Suppressor macrophage (primary cell): ENCODE measurements at places on chromosomes 5 and 9.

DNA sequence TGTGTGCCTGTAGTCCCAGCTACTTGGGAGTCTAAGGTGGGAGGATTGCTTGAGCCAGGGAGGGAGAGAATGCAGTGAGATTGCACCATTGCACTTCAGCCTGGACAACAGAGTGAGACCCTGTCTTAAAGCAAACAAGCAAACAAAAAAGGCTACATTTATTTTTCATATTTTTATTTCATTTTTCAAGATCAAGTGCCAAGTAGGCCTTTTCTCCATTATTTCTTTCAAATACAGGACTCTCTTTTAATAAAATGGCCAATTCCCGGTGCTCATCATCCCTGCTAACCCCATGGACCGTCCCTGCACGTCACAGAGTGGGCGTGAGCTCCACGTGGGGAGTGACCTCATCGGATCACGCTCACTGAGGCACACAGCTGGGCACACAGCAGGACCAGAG, 9.3 kb upstream of the GBGT1 start:
- DNase-seq, result no peak

GRCh38 chr9:36822201-36822600, 211.9 kb downstream of the PAX5 start:
- no peak for DNase-seq

GRCh38 chr5:28903643-28904042, 1865.3 kb upstream of the CDH9 start:
- no peak for DNase-seq

GRCh38 chr9:34688329-34689115, 2.6 kb downstream of the CCL19 start:
- DNase-seq, result no peak

DNA sequence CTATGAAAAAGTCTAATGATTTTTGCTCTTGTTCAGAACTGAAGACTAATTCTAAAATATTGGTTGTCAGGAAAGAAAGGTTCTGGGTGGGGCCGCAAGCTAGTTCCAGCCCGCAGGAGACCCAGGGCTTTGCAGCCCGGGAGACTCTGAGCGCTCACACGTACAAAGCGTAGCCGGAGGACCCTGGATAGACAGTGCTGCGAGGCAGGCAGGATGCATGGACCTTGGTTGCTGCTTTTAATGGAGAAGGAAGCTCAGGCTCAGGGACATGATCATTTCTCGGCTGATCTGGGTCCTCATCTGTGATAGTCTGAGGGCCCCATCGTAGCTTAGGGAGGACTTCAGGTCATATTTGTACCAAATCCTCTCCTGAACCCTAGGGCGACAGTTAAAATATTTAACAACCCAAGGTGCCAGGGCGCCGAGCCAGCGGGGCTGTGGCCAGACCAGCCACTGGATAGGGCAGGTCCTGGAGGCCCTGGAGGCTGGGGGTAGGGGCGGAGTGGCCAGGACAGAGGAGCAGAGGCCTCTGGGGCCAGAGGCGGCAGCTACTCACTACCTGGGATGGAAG, 70.1 kb upstream of the UNC5A start:
- DNase-seq, result no peak

DNA sequence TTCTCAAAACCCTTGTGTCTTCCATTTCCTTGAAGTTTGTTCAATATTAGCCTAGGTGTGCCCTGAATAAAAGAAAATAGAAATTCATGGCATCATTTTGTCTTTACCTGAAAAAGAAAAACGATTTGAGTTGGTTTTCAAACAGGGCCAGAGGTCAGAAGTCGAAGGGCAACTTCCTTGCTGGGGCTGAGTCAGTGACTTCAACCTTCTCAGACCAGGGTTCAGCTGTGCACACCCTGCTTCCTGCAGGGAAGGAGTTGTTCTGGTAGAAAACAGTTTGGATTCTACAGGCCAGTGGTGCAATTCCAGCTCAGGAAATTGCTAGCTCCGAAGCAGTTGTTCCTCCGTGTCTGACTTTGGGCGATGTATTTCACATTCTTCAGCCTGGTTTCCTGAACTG, 132.1 kb upstream of the SLC30A5 start:
- DNase-seq, result no peak

- no peak for DNase-seq
Observed at GRCh38 chr5:142547445-142548380, 138.2 kb downstream of the FGF1 start.

- DNase-seq, result peak; percentile 80
Observed at GRCh38 chr5:177509381-177509951, at the start of gene DOK3. Gene DOK3 (minus strand): TSS chr5:177509826. CDS start chr5:177509540, 286 bp downstream.

GRCh38 chr9:110971234-110971633, 67.0 kb downstream of the LPAR1 start:
- DNase-seq, result no peak

GRCh38 chr5:54644226-54644625, 126.7 kb downstream of the SNX18 start:
- DNase-seq, result no peak

DNA sequence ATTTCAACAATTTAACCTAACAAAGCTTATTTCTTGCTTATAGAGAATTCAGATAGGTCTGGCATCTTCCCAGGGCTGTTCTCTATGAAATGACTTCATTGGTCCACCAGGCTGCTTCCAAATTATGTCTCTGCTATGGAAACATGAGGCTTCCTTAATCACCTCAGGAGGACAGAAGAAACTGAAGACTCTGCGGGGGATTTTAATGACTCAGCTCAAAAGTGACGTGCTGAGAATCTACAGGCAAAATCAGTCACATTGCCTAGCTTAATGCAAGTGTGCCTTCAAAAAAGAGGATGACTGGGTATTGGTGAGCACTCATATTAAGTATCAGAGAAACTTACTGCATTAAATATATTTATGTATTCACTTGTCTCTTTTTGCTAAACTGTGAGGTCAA, 315.5 kb upstream of the RGMB start:
- DNase-seq, result no peak

- no peak for DNase-seq
Observed at GRCh38 chr9:13860019-13860418, 453.9 kb downstream of the NFIB start.

GRCh38 chr5:56155992-56156584, 77.0 kb downstream of the ANKRD55 start:
- peak; percentile 90 for DNase-seq

GRCh38 chr5:11903614-11904264, 507 bp downstream of the CTNND2 start:
- DNase-seq, result peak; percentile 45

DNA sequence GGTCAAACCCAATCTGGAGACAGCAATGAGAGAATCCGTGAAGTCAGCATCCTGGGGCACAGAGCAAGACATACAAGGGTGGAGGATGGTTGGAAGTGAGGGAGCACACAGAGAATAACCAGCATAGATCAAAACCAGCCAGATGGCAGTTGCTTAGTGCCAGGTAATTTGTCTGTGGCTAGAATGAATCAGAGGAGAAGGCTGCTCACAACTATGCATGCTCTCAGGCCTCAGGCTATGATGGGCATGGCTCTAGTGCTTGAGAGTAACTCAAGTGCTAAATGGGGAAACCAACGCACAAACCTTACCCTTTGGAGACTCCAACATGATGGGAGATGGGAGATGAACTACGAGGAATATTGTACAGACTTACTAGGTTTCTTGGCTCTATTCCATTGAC, 160.8 kb downstream of the DMRT2 start:
- no peak for DNase-seq

DNA sequence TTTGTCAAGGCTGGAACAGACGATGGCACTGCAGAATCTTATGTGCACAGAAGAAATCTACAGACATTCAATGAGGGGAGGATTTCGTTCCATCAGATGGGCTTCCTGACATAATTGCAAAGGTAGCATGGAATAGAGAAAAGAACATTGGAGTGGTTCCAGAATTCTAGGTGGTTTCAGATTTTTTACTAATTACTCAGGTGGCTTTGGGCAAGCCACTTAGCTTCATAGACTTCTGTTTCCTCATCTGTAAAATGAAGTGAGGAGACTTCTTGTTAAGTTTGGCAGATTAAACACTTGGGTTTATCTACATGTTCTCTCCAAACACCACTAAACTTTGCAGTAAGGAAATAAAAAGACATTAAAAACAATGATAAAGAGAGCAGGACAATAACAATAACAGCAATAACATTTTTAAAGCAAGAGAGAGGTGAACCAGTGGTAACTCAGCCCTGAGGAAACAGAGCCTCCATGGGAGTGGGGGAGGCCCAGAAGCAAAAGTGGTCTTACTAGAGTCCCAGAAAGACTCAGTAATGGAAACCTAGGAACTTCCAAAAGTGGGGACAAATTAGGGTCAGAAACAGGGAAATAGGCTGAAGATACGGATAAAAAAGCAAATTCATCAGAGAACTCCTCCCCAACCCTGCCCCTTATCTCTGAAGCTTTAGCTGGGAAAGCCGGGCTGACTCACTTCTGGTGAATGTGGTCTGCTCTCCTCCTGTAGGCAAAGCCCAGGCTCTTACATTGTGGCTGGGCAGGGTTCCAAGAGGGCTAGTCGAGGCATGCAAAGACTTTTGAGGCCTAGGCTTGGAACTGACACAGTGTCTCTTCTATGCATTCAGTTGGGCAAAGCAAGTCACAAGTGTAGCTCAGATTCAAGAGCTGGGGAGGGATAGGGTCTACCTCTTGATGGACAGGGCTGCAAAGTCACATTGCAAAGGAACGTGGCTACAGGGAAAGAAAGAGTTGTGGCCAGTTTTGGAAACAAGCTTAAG, 11.8 kb upstream of the ACTBL2 start:
- no peak for DNase-seq

- no peak for DNase-seq
Observed at GRCh38 chr9:133584559-133585476, 24.4 kb downstream of the FAM163B start.

- no peak for DNase-seq
Observed at GRCh38 chr9:4690144-4690543, 10.8 kb downstream of the CDC37L1 start.

DNA sequence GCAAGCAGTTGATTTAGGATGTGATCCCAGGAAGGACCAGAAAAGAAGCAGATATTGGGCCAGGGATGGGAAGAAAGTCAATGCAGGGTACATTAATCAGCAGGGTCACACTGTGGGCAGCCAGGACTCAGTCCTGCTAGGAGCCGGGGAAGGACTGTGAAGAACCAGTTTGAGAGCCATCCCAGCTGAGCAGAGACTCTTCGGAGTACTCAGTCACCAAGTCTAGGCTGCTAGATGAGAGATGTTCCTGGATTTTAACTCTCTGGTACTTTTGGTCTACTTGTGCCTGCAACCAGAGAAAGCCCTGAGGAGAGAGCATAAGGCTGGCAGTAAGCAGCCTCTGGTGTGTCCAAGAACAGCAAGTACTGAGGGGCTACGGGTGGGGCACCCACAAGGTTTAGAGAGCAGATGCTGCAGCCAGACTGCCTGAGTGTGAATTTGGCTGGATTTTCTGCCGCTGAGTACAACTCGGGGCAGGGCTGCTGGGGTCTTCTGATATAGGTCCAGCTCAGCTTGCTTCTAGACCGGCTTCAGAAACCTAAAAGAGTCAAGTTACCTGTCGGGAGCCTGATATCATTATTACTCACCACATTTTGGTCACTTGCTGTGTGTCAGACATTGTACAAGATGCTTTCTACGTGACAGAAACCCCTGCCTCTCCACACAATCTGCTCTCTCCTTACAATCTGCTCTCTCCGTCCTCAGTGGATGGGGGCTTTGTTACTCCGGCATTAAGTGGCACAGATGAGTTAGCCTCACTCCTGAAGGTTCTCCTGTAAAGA, 250.2 kb upstream of the GAS1 start:
- no peak for DNase-seq

DNA sequence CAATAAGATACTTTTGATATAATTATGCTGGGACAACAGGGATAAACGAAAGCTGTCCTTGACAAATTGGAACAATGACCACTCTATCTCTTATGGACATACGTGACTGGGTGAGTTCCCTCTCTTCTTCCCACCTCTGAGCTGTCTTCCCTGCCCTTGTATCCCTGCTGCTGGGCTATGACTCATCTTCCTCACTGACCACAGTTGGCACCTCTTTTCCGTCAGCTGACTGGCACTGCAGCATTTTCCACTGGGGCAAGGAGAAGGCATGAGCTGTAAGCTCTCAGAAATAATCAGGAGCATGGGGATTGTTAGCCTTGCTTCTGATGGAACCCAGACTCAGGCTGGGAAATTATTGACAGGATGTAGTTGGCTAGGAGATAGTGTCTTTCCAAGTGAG, 48.7 kb downstream of the PCSK1 start:
- DNase-seq, result peak; percentile 42

GRCh38 chr5:75017971-75018370, 34.4 kb downstream of the GCNT4 start:
- DNase-seq, result no peak

- peak; percentile 14 for DNase-seq
Observed at GRCh38 chr5:52710972-52711596, 76.6 kb upstream of the ITGA1 start.

DNA sequence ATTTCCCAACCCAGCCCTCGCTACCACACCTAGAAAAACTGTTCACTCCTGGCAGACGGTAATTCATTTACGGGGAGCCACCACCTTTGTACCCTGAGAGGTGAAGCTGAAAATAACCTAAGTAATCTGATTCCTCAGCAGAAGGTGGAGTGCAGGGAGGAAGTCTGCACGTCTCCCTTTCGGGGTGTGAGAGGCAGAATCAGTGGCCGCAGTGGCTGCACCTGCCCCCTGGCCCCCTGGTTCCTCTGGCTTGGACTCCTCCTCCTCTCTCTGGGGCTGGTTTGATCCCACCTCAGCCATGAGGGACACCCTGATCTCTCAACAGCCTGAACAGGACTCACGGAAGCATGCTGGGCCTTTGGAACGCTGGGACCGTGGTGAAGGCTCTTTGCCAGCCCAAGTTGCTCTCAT, 10.5 kb downstream of the TMEM174 start:
- no peak for DNase-seq

DNA sequence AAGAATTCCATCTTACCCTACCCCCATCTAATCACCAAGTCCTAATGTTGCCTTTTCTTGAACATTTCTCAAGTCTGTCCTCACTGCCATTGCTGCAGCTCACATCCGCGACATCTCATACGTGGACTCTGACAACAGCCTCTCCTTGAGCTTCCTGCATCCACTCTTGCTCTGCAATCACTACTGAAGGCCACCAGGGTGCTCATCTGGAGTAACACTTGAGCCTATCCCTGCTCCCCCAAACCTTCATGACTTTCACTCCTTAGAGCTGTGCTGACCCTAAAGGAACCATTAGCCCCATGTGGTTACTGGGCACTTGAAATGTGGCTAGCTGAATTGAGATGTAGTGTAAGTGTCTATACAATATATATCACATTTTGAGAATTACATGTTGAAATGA, 46.4 kb upstream of the CTXN3 start:
- no peak for DNase-seq
